ENCODE measurements at places on chromosomes 12 and 14.
A peak's percentile ranks its signal among the peaks of the same experiment; 100 is the strongest.

DNA sequence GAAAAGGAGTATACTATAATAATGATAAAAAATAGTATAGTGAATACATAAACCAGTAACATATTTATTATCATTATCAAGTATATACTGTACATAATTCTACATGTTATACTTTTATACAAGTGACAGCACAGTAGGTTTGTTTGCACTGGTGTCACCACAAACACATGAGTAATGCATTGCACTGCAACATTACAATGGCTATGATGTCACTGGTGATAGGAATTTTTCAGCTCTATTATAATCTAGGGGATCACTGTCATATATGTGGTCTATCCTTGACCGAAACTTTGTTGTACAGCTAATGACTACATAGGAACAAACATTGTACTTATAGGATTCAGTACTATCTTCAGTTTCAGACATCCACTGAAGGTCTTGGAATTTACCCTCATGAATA is 165.8 kb upstream of the SYT1 start:
- no peak for DNase-seq

DNA sequence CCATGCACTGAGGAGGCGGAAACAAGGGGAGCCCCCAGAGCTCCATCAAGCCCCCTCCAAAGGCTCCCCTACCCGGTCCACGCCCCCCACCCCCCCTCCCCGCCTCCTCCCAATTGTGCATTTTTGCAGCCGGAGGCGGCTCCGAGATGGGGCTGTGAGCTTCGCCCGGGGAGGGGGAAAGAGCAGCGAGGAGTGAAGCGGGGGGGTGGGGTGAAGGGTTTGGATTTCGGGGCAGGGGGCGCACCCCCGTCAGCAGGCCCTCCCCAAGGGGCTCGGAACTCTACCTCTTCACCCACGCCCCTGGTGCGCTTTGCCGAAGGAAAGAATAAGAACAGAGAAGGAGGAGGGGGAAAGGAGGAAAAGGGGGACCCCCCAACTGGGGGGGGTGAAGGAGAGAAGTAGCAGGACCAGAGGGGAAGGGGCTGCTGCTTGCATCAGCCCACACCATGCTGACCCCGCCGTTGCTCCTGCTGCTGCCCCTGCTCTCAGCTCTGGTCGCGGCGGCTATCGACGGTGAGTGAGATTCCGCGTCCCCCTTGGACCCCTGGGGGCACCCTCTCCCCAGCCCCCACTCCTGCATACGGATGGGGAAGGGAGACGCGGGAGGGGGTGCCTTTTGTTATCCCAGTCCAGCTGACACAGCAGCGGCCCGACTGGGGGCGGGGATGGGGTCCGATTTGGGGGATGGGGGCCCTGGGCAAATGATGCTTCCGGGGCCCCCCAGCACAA is 400 bp downstream of the LRP1 start:
- no peak for DNase-seq

DNA sequence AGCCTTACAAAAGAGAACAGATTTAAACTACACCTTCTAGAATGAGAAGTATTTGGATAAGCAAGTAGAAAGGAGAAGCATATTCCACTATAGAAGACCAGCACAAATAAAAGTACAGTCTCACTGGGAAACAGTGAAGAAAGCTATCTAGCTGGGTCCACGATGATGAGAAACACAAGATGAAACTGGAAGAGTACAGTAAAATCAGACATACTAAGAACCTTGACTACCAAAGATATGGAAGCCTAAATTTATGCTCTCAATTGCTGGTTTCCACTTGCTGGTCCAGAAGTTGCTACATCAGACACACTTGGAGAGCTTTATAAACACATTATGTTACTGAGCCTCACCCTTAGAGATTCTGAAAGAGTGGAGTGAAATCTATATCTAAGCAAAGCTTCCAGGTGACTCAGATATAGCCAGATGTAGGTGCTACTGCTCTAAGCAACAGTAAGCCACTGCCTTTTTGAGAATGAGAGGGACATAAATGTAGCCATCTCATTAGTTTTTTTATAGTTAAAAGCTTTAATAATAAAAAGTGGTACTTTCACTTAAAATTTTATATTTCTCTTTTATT is 96.3 kb upstream of the BBS10 start:
- DNase-seq: no peak

DNA sequence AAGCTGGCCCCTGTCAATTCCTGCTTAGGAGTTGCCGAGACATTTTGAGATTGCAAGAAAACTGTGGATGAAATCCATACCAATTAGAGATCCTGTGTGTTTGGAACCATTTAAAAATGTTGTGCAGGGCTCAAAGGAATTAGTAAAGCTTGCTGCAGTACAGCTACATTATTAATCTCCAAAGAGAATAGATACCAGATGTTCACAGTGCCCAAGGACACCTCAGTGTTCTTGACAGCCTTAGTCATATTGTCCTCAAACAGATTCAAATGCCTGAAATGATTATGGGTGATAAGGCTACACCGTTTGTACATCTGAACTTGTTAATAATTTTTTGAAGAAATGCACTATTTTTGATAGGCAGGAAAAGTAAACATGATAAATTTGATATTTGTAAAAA is 164.6 kb downstream of the MSRB3 start:
- no peak for DNase-seq

DNA sequence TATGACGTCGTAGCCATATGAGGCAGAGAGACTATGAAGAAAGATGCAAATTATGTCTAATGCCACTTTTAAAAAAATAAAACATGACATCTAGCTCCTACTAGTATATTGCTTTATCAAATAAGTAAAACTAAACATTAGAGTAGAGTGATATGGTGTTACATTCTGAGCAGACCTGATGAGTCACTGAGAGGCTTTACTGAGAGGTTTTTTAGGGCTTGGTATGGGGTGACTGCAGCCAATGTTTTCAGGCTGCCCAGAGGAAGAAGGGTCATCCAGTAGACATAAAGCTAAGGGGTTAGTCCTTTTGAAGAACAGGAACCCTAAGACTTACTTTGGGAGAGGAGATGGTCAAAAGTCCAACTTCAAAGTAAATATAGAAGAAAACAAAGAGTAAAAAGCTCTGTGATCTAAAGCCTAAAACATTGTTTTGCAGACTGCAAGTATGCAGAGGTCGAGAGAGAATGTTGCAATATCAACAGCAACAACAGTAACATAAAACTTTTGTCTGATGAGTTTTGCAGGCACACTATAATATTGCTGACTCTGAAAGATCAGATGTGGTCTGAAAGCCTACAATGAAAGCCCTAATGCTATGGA is 774.7 kb downstream of the TMTC2 start:
- no peak for DNase-seq

- no peak for DNase-seq
These were observed 10.4 kb upstream of the DCD start for GRCh38 chr12:54658306-54659264.

DNA sequence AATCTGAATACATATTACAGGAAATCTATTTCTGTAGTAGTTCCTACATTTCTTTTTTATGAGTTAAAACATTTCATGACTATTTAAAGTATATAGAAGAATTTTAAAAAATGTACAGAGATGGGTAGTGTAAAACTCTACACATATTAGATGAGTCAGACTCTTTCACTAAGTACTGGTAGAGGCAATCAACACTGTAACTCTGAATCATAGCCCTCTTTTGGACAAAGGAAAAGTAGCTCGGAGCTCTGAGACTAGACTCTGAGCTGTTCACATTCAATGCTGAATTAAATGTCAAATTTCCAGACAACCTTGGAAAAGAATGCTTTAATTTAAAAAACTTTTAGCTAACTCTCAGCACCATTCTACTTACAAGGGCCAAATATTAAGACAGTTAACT is 3.4 kb downstream of the PTCSC3 start:
- DNase-seq: no peak

DNA sequence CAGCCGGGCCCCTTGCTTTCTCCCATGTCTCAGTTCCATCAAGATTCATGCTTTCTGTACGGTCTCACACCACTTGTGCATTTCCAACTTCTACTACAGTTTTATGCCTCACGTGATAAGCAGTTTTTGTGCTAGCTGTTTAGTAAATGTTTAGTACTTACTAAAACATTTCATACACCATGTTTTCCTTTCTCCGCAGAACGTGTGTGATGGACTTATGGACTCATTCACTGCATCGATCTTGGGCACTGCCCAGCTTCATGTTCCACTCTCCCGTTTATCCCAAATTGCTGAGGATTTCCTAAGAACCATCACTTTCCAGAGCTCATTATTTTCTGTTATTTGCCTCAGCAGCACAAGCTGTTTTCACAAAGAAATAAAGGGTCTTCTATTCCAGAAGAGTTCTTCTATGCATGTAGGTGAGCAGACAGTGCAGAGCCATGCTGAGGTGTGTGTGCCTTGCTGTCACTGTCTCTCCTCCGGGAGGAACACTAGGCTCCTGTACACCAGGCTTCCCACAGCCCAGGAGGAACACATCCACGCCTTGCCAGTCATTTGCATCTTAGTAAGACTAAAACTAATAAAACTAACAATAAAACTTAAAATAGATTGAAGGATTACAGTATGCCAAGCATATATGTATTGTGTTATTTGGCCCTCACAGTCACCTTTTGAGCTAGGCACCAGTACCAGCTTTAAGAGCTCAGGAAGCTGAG is 90.3 kb upstream of the EEA1 start:
- DNase-seq: no peak

GRCh38 chr14:105440554-105440900 is 20.9 kb downstream of the MTA1 start:
- no peak for DNase-seq

DNA sequence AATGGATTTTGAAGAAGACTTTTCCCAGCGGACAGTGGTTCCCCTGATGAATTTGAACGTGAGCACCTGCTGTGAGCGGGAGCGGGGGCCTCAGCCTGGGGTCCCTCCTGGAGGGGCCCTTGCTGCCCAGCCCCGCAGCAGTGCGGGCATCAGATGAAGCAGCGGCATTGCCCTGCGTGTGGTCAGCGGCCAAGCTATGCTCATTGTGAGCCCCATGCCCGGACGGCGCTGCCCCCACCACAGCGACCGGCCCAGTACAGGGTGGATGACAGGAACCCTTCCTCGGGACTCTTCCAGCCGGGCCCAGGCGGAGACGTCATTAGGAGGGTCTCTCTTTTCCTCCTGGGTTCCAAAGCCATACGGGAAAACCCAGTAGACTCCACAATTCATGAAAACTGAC is 3.5 kb downstream of the LRCOL1 start:
- no peak for DNase-seq

DNA sequence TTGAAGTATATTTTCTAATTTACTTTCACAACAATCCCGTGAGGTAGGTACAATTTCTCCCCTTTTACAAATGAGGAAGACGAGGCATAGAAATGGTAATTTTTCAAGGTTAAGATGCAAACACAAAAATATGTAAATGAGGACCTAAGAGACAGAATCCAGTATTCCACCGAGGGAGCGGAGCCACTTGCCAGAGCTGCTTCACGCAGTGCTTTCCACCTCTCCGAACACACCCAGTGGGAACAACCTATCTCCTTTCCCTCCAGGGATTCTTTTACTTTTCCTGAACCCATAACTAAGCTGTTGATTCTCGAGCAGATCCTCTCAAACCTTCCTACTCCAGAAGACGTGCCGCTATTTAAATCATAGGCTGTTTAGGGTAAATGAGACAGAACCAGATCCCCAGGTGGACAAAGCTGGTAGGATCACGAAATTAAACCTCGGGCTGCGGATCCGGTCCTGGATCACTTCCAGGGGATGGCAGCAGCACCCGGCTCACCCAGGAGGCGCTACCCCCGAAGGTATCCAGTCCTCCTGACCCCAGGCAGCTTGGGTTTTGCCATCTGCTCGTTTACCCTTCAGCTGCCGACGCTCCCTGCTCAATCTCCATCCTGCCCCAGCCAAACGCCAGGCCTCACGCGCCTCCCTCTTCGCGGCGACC is 1.5 kb downstream of the DDHD1 start:
- peak; percentile 4 for DNase-seq

DNA sequence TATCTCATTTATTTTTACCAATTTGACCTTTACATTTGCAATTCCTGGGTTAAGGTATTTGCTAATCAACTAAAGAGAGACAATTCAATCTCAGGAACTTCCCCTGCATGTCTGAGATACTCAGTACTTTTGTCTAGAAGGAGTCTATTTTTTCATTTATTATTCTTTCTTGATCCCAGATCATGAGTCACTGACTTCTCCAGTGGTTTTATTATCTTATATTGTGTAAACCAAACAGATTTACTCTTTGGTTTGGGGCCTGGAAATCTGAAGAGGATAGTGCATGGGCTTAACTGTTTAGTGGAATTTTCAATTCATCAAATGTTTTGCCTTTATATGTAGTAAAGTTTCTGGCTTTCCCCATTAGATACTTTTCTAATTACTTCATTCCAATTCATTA is 185.4 kb downstream of the ALG10B start:
- no peak for DNase-seq

GRCh38 chr12:64180951-64181350 is 41.1 kb downstream of the KICS2 start:
- no peak for DNase-seq

- no peak for DNase-seq
These were observed 45.3 kb upstream of the MBIP start for GRCh38 chr14:36365766-36366165.

DNA sequence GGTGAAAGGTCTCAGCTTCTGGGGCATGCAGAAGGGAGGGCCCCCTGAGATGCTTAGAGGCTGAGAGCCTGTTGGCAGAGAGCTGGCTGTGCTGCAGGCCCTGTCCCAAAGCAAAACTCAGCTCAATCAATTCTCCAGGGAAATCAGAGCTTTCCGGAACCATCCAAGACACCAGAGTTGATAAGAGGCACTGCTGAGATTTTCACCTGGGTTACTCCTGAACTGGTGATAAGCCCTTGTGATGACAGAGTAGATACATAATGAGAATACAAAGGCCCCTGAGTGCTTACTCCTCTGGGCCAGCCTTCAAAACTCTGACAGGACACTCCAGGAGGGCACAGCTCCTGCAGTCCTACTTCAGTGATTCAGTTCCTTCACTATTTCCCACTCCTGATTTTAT is 63.9 kb downstream of the ARL6IP4 start:
- DNase-seq: no peak

DNA sequence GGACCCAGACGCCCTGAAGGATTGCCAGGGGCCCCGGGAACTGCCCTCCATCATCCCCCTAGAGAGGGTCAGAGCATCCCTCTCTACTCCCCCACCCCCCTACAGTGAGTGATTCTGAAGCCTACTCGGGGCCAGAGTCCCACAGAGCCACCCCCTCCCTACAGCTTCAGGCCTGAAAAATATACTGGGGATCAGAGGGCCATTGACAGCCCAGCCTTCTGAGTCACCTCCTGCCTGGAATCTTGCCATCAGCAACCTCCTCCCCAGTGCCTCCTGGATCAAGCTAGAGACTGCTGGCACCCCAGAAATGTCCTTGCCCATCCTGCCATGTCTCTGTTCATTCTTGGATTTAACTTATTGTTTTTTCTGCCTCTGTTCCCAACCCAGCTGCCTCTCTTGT is 21.7 kb upstream of the MIA2 start:
- no peak for DNase-seq

DNA sequence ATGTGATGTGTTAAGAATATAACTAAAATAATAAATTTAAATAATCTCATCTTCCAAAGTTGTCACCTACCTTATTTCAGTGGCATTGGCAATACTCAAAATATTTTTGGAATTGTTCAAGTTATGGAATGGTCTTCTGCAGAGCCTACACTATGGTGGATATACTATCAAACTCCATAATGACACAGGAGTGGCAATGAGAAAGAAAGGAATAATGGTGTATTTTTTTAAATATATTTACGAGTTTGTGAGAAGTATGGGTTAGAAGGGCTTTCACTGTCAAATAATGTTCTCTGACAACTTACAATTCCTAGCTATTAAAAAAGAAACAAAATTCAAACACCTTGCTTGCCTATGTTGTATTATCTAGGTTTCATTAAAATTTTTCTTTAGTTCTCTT is 38.1 kb downstream of the HEATR5A start:
- no peak for DNase-seq

All from stimulated activated CD8-positive, alpha-beta memory T cell treated with anti-CD3 and anti-CD28 coated beads, Interleukin-2, amount 100 ng/mL, for 1 hour (primary cell).